ENCODE measurements at places on chromosomes 3 and 15.
A peak's percentile ranks its signal among the peaks of the same experiment; 100 is the strongest.

DNA sequence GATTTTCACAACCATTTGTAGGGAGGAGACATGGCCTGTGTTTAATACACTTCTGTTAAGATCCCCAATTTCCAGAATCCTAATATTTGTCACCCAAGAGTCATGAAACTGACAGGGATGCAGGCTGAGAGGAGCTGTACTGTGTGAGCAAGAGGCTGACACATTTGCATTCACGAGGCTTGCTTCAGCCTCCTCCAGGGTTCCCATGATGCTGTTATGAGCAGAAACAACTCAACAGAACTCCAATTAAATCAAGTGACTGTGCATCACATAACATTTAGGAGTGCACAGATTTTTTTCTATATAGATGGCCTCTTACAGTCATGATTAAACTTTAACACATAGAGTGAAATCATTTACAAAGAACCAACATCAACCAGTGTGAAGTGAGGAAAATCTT, 292.3 kb upstream of the STT3B start:
- no peak for DNase-seq

DNA sequence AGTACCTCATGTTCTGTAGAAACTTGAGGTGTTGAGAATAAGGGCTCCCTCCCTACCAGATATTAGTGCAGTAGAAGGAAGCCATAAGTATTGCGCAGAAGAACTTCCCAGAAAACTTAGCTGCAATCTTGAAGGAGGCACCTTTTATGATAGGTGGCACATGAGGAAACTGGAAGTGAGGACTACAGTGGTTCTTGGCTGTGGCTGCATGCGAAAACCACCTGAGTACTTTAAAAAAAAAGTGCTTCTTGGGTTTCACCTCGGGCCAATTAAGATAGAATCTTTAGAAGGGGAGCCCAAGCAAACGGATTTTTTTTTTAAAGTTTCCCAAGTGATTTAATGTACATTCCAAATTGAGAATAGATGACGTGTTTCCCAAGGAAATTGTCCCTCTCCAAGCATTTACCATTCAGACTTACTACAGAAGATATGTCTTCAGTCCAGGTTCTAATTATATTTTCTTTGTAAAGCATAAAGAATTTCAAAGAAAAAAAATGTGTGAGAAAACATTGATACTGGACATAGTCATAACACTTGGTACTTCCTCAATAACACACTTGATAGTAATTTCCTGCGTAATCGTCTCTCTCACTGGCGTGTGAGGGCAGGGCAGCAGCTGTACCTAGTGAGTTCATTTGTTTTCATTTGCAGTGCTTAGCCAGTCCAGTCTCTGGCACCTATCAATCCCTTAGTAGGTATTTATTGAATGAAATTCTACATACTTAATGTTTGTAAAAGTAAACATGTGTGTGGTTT, 12.3 kb upstream of the NR1I2 start:
- no peak for DNase-seq

DNA sequence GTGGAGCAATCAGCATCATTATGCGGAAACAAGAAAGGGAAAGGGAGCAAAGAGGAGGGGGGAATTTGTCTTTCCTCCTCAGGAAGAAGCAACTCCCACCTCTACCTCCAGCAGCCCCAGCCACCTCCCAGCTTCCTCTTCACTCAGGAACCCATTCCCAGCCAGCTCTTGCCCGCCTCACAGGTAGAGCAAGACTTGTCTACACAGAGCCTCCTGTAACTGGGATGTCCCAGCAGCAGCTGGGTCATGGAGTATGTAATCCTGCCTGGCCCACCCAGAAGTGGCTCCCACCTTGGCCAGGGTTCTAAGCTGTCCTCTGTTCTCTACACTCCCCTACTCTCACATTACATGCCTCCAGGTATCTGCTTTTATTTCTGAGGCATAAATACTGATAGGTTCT, 14.0 kb downstream of the IGDCC3 start:
- no peak for DNase-seq

- DNase-seq = no peak
These were observed 134.2 kb downstream of the WDR72 start for GRCh38 chr15:53625260-53625659.

GRCh38 chr3:36175916-36176461, 204.3 kb upstream of the STAC start:
- no peak for DNase-seq

DNA sequence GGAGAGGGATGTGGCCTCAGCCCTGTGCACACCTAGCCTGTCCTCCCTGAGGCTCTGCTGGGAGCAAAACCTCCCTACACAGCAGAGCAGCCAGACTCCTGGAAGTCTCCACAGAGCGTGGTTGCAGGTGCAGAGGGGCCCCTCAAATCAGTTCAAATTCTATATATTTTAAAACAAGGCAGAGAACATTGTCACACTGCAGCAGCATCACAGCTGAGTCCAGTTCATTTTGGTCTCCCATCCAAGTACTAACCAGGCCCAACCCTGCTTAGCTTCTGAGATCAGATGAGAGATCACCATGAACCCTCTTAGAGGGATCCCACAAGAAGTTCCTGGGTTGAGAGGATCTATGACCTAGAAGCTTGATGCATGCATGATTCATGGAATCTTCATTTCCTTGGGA, 331.0 kb upstream of the RGMA start:
- DNase-seq = no peak

- DNase-seq = no peak
These were observed 86.9 kb upstream of the UBE3A start for GRCh38 chr15:25525741-25526140.

- no peak for DNase-seq
These were observed 38.2 kb downstream of the TGFBR2 start for GRCh38 chr3:30644615-30645014.

DNA sequence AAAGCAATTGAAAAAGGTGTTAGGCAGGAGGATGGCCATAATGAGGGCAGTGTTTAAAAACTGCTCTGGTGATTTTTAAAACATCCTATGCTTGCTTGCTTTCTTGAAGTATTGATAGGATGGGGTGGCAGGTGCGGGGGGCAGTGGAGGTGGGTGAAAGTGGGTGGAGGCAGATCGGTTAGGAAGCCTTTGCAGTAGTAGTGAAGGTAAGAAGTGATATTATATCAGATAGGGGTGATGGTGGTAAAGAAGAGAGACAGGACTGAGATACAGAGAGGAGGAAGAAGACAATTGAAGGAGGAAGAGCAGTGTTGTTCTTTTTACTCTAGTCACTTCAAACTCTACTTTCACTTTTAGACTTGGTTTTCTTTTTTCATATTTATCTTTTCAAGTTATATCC, 11.1 kb downstream of the ZNF80 start:
- DNase-seq = no peak

- DNase-seq = no peak
These were observed 36.9 kb downstream of the POLR2M start for GRCh38 chr15:57743424-57743823.

DNA sequence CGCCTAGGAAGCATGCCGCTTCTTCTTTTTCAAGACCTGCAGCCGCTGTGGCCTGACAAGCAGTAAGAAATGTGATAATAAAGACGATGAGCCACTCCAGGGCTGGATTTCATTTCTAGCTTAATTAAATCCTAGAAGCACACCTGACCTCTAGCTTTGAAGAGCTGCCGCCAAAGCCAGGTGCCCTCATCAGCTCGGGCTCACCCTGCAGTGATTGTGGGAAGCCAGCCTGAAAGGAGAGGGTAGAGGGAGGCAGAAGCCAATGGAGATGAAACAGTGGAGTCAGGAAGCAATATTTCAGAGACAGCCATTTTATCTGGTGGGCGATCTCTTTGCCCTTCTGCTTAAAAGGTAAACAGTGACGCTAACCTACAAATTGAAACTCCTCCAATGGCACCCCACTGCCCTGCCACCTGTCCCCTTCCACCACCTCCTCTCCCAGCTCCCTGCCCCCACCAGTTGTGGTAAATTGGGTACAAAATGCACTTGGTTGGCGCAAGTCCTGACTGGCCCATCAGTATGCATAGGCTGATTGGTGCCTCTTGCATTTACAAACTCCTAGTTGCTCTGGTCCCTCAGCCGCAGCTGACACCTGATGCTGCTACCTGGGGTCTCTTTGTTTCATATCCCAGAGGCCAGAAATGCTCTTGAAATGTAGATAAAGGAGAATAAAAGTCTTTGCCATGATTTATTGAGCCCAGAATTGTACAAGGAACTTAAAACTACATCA, 385.3 kb downstream of the PDCD6IP start:
- DNase-seq = no peak

GRCh38 chr15:96218623-96219455, 111.7 kb upstream of the NR2F2 start:
- DNase-seq = no peak

DNA sequence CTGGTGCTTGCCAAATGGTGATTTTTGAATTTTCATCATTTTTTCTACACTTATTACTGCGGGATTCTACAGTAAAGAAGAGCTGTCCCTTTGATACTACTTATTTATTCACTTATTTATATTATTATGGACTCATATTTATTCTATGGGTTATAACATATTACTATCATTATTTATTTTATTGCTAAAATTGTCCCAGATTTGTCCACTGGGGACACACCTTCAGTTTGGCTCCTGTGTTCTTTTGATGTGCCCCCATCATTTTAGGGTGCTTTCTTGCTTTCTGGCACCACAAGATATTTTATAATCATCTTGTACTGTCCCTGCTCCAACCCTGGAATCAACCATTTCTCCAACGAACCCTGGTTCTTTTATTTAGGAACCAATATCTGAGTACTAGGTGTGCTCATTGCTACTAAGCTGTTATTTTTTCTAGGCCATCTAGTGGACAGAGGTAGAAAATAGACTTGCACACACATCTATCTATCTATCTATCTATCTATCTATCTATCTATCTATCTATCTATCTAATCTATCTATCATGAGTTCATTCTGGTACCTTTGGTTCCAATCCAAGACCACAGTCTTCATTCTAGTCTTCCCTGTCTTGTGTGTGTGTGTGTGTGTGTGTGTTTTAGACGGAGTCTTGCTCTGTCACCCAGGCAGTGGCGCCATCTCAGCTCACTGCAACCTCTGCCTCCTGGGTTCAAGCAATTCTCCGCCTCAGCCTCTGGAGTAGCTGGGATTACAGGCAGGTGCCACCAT, 16.0 kb downstream of the SLC22A14 start:
- DNase-seq = no peak

- no peak for DNase-seq
These were observed 167.2 kb upstream of the KCNMB2 start for GRCh38 chr3:178369006-178369405.

GRCh38 chr3:140568842-140569520, 108.9 kb upstream of the TRIM42 start:
- DNase-seq = no peak

GRCh38 chr3:12194209-12194608, 35.5 kb upstream of the TIMP4 start:
- peak; percentile 16 for DNase-seq

DNA sequence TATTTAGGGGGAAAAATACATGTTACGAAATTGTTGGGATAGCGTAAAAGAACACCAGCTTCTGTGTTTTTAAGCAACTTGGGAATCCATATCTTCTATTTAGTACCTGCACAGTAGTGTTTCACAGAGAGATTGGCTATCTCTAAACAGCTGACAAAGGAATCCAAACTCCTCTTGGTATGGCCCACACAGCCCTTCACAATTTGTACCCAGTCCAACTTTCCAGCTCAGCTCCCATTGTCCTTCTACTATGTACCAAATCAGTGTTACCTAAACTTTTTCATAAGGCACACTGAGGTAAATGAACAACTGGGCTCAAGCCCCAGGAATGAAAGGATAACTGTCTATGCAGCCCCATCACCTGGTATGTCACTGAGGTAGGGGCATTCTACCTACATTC, 61.9 kb downstream of the TNIK start:
- DNase-seq = no peak

DNA sequence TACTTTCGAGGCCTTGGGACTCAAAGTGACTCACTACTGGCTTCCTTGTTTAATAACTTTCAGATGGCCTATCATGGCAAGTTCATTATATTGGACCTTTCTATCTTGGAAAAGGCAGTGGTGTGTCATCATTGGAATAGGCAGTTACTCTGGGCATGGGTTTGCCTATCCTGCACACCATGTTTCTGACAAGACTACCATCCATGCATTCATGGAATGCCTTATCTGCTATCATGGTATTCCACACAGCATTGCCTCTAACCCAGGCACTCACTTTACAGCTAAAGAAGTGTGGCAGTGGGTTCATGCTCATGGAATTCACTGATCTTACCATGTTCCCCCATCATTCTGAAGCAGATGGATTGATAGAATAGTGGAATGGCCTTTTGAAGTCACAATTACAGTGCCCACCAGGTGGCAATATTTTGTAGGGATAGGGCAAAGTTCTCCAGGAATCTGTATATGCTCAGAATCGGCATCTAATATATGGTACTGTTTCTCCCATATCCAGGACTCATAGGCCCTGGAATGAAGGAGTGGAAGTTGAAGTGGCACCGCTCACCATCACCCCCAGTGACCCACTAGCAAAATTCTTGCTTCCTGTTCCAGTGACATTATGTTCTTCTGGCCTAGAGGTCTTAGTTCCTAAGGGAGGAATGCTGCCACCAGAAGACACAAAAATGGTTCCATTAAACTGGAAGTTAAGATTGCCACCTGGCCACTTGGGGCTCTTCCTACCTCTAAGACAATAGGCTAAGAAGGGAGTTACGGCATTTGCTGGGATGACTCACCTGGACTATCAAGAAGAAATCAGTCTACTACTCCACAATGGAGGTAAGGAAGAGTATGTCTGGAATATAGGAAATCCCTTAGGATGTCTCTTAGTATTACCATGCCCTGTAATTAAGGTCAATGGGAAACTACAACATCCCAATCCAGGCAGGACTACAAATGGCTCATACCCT, 1161.4 kb downstream of the SI start:
- no peak for DNase-seq

DNA sequence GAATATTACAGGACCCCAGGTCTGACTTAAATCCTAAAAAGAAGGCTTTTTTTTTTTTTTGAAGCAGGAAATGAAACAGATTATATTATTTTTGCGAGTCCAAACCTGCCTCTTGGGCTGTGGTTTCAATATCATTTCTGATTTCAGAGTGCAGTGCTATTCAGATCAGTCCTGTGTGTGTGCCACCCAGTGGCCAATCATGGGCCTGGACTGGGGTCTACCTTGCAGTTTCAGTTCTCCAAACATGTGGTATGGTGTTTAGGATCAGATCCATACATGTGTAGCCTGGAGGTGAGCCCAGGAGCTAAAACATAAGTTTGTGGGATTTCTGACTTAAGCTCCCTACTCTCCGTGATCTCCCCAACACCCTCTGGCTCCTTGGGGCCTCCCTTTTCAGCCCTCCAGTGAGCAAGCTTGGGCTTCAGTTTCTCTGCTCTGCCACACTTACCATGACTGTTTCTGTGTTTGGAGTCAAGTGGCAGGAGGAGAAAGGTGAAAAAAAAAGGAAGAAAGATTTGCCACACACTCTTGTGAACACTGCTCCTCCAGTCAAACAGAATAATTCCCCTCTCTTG, 12.1 kb upstream of the THSD4 start:
- no peak for DNase-seq

DNA sequence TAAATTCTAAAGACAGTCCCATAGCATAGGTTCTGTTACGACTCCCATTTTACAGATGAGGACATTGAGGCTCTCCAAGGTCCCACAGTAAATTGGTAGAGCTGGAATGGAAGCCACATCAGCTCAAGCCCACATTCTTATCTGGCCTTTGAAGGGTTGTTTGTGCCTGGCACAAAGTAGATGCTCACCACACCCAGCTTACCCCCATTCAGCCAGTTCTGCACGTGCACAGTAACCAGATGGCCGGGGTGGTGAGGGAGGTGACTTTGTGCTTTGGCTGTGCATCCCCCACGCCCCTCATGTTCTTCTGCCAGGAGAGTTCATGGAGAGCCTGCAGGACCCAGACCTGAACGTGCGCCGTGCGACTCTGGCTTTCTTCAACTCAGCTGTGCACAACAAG, 16.2 kb downstream of the RPL32 start:
- DNase-seq = no peak

GRCh38 chr3:143001034-143001368, 369 bp upstream of the U2SURP start:
- DNase-seq = no peak
